GM18507 (cell line): ENCODE measurements at places on chromosomes 1 and 21.

GRCh38 chr1:213051881-213052202 is 801 bp downstream of the RPS6KC1 start:
- DNase-seq, result no peak

GRCh38 chr1:207155028-207155427 is 51.0 kb downstream of the C4BPA start:
- no peak for DNase-seq

DNA sequence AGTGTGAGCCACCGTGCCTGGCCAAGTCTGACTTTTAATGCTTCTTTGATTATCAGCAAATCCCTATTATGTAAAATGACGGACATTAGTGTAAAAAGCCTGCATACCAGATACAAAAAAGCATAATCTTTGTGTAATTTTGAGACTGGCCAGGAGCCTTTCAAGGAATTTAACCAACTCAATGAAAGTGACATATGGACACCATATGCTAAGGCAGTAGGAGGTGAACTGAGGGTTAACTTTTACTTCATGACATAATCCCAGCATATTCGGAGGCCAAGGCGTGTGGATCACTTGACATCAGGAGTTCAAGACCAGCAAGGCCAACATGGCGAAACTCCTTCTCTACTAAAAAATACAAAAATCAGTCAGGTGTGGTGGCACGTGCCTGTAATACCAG is 94.6 kb downstream of the EIF4G3 start:
- no peak for DNase-seq

DNA sequence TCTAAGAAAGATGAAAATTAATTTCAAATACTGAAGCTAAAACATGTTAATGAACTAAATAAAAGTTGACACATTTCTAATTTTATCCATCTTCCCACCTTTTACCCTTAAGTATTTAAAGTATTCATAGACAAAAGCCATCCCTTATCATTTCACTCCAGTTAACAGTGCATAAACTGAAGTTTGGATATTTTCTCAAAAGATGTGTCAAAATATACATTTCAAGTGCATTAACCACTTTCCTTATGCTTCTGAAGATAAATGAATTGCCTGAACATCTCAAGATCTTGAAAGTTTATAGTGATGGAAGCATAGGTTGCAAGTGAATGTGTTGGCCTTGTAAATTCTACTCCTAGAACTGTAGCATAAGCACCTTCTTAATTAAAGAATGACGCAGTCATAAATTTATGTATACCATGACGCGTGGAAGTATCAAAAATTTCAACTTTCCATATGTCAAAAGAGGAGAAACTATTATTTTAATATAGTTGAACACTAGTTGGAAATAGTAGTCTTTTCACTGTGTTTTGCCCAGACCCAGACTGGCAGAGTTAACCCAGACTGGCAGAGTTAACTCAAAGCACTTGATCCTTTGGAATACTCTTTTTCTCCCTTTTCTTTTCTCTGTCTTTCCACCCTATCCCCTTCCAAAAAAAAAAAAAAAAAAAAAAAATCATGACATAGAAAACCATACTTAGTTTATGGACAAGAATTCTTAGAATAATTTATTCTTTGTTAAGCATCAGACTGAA is 282.6 kb upstream of the C1orf105 start:
- DNase-seq, result no peak
